ENCODE measurements at places on chromosomes 5 and 9. TPM values are rescaled to one million over a fixed set of nuclear protein-coding genes. Genes with fewer than 3 reads are reported as not detected.

TMEM232 gene
- 2.8 TPM for total RNA-seq

C5orf58 gene
- total RNA-seq: not detected

MYMK gene
- not detected for total RNA-seq

GGTA1 gene
- 15.1 TPM for total RNA-seq

SPATA31D3 gene
- total RNA-seq: not detected

IL3 gene
- not detected for total RNA-seq

SPINK13 gene
- total RNA-seq: not detected

OSMR gene
- 106 TPM for total RNA-seq

LHX3 gene
- total RNA-seq: not detected

NPR2 gene
- total RNA-seq: 23.1 TPM

SVEP1 gene
- 465 TPM for total RNA-seq

OR13C4 gene
- not detected for total RNA-seq

TUSC1 gene
- 30.5 TPM for total RNA-seq

RXRA gene
- total RNA-seq: 53.3 TPM

PURA gene
- total RNA-seq: 21.0 TPM

ZNF782 gene
- total RNA-seq: 6.9 TPM

NMRK1 gene
- 19.9 TPM for total RNA-seq

IL33 gene
- total RNA-seq: 60.2 TPM

FOXD4L6 gene
- 0.19 TPM for total RNA-seq
